Thoracic aorta (tissue), 2 donors: ENCODE measurements at places on chromosomes 1 and 21. TPM values are rescaled to one million over a fixed set of nuclear protein-coding genes. Genes with fewer than 3 reads are reported as not detected.

DNA sequence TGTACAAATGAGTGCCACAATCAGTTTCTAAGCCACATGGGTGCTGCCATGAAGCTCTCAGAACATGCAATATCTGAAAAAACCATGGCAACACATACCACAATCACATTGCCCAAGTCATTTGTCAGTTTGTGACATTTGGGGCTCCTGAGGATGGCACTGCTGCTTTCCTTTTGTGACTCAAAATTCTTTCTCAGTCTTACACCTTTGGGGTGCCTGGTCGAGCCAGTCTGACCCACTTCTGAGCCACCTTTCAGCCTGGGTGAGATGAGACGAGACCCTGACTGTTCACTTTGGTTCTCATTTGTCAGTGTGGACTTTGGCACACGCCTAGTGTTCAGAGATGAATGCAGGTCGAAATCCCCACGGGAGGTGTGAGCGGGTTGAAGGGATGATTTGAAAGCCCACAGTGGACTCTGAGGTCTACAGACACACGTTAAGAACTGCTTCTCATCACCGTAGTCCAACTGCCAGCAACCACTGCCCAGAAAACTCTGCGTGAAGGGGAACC, 8.0 kb downstream of the BATF3 start:
- no peak overlapping the region for H3K27ac ChIP-seq
- no peaks in the 10 kb centered on the region for H3K4me1 ChIP-seq
- no peak overlapping the region for H3K4me3 ChIP-seq
- no peak for DNase-seq

S100A12 gene
- total RNA-seq: not detected

IL20 gene
- not detected for total RNA-seq

COL16A1 gene
- 323 TPM for total RNA-seq

SGIP1 gene
- 116 TPM for total RNA-seq
